ENCODE measurements at places on chromosomes 12 and 14.

DNA sequence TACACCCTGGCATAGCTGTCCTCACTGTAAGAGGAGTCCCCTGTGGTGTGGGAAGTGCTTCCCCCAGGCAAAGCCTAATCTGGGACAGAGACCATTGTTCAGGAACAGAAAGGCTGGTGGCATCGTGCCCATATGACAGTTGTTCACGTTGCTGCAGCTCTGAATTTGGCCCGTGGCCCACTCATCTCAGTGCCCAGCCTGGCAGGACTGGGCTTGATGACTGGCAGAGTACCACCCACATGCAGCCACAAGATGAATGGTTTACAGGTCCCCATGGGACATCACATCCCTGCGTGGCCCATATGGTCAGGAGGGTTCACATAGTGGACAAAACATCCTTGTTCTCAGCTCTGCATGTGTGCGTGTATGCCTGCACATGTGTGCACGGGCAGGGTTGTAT lies 17.5 kb downstream of the IQSEC3 start:
- no peak for DNase-seq

DNA sequence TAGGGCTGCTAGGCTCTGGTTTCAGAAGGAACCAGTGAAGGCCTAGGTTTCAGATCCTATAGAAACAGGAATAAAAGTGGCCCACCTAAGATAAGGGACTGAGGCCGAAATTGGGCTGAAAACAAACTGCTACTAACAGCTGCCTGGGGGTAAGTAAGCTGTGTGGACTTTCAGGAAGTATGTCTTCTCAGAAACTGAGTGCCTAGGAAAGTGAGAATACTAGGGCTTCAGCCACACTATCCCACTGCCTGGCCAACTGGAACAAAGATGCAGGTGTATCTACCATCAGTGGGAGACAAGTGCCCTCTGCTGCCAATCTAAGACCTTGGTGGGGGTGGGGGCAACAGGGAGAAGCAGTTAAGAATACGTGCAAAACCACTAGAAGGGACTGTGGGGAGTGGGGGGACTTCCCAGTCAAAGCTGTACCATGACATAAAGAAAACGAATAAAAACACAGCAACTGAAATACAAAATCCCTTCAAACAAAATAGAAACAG lies 82.5 kb downstream of the MED13L start:
- peak; percentile 73 for DNase-seq

- no peak for DNase-seq
These were observed 7.1 kb upstream of the CCDC175 start for GRCh38 chr14:59583755-59584154.

DNA sequence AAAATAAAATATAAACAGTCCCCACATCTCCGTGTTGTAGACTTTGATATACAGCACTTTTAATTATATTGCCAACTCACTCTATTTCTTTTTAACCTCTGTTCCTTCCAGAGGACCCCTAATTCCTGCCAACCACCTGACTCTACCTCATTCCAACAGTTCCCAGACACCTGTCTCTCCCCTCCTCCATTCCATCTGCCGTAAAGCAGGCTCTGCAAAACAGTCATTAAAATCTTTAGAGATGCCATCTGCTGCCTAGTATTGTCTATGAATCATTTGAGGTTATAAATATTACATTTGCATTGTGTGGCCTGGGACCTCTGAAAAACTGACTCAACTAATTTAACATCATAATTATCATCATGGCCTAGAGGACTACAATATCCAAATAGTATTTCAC lies 148.8 kb upstream of the DCN start:
- no peak for DNase-seq

- no peak for DNase-seq
These were observed 321.5 kb downstream of the CACNA1C start for GRCh38 chr12:2374092-2374906.

DNA sequence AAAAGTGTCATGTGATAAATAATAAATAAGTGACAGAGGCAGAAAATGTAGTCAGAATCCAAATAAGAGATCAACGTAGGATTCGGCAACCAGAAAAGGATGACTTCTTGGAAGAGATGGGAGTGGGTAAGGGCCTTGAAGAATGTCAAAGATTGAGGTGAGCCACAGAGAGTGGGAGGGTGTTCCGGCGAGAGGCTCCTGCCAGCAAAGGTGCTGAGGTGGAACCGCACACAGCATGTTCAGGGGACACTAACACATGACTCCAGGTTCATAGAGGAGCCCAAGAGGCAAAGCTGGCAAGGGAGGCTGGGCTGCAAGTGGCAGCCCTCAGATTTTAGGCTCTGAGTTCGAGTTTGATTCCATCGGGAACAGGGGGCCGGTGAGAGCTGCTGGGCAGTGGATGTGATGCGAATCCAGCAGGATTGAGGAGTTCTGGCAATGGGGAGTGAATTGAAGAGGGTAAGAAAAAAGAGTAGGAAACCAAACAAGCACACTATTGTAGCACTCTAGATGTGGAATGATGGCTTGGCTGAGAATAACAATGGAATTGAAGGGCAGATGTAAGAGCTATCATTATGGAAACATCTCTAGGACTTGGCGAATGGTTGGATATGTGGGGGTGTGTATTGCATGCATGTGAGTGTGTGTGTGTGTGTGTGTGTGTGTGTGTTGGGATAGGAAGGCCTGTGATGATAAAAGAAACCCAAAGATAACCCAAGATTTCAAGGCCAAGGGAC lies 36.5 kb downstream of the LRRC74A start:
- DNase-seq: no peak

- DNase-seq: no peak
These were observed 16.5 kb upstream of the LUM start for GRCh38 chr12:91127751-91128150.

- no peak for DNase-seq
These were observed 40.1 kb upstream of the MTERF2 start for GRCh38 chr12:107026806-107027635.

GRCh38 chr14:72917094-72917802 lies 9.0 kb upstream of the DCAF4 start:
- no peak for DNase-seq

Data from activated CD8-positive, alpha-beta memory T cell treated with anti-CD3 and anti-CD28 coated beads, Interleukin-2, amount 10 ng/mL, durations not matched to agents 7 days and 5 days (primary cell).